ENCODE measurements at places on chromosomes 3 and 15.

- no peak for DNase-seq
These were observed 125.9 kb upstream of the SMAD3 start for GRCh38 chr15:66939451-66940023.

DNA sequence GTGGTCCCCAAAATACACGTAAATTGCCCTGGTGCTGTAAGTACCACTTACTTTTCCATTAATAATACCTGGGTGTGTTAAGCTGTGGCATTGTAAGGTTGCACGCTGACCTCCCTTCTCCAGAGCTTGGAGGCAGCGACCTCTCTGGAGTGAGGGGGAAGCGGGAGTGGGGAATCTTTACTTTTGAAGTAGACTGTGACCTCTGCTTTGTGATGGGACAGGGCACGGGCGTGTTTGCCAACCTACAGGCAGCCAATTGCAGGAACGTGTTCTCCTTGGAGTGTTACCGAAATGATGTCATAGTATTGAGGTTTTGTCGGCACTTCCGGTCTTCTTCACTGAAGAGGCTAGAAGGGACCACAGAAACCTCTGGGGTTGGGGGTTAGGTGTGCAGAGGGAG lies 227.3 kb upstream of the C2CD4B start:
- peak; percentile 15 for DNase-seq

DNA sequence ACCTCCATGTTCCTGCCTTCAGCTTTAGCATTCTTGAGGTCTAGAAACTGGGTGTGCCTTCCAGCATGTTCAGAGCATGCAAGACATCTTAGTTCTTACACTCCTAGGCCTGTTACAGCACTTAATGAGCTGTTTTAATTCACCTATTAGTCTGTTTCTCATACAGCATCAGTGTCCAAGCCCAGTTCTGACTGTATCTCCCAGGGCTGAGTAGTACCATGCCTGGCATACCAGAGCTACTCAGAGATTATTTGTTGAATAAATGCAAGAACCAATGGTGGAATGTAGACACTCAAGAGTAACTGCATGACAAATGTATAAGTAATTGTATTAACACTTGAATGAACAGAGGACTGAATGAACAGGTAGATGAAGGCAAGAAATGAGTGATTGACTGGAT lies 61.8 kb upstream of the SCN5A start:
- no peak for DNase-seq

GRCh38 chr15:99895956-99896311 lies 162.7 kb upstream of the LYSMD4 start:
- DNase-seq = no peak

DNA sequence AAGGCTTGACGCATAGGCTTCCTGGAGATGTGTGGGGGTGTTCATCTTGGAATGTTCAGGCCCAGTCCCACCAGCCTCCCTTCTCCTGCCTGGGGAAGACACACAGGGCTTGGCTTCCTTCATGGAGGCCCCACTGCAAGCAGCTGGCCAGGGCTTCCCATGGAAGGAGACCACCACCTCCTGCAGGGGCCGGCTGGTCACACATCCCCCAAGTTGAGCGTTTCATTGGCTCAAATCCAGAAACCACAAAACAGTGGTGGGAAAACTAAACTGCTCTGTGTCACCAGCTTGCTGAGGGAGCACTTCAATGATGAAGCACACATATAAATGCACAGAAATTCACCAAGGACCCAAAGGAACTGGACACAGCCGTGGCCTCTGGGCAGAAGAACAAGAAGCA lies 8.3 kb downstream of the IQSEC1 start:
- DNase-seq = no peak

DNA sequence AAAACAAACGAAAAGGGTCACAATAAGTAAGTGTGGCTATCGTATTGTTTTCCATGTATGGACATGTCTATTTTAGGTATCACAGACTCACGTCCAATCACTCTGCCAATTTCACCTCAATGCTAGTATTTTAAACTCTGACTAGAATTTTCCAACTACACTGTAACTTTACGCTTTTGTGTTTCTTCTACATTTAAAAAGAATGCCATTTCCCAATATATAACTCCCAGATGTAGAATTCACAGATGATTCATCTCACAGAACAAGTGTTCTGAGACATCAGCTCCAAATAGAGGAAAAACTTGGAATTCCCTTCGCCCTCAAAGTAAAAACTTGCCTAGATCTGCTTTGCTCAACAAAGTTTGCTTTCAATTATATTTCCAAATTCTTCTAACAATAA lies 14.2 kb downstream of the LRIG1 start:
- no peak for DNase-seq

DNA sequence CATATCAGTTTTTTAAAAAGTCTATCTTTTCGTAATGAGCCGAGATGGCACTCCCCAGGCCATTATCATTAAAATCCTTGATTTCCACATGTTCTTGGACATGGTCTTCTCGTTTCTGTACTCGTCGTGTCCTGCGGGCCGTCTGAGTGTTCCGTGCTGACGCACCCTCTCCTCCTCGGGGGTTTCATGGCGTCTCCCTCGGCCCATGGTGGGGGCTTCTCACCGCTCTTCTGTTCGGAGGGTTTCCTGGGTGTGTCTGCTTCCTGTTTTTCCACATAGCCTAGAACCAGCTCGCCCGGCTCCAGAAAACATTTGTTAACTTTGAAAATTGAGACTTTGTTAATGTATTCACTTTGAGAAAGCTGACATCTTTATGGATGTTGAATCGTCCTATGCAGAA lies 92.7 kb downstream of the VGLL4 start:
- no peak for DNase-seq

GRCh38 chr15:96355568-96356187 lies 25.2 kb downstream of the NR2F2 start:
- DNase-seq = no peak

DNA sequence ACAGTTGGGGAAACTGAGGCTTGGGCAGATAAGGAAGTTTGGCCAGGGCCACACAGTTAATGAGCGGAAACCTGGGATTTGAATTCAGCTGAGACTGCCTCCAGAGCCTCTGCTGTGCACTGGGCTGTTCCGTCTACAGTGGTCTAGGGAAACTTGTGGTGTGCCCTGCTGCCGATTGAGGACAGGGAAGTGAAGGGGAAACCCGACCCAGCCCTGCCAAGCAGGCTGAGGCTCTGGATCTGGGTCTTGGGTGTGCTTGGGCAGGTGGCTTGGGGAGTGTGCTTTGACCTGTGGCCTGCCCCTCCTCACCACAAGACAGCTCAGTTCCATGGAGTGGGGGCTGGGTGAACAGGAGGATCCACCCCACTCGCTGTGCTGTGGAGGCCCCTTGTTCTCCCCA lies 17.6 kb downstream of the NISCH start:
- no peak for DNase-seq

DNA sequence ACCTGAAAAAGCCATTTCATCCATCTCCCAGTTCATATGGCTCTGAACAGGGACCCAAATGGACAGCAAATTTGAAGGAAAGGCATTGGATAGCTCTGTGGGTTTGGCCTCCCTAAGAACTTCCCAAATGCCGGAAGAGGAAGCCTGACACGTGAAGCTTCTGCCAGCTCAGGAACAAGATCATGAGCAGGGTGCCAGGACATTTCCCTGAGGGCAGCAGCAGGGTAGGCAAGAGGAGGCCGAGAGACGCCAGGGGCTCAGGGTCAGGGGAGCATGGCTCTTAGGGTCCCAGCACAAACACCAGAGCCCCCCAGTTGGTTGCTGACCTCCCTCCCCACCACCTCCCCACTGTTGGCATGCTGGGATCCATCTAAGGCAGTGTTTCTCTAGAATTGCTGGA lies 187.5 kb downstream of the MEGF11 start:
- DNase-seq = no peak

GRCh38 chr3:28786446-28786845 lies 437.8 kb upstream of the AZI2 start:
- no peak for DNase-seq

- DNase-seq = no peak
These were observed 5.0 kb downstream of the SUCNR1 start for GRCh38 chr3:151878465-151878864.

- no peak for DNase-seq
These were observed 598.4 kb upstream of the ZNF717 start for GRCh38 chr3:76383781-76384180.

DNA sequence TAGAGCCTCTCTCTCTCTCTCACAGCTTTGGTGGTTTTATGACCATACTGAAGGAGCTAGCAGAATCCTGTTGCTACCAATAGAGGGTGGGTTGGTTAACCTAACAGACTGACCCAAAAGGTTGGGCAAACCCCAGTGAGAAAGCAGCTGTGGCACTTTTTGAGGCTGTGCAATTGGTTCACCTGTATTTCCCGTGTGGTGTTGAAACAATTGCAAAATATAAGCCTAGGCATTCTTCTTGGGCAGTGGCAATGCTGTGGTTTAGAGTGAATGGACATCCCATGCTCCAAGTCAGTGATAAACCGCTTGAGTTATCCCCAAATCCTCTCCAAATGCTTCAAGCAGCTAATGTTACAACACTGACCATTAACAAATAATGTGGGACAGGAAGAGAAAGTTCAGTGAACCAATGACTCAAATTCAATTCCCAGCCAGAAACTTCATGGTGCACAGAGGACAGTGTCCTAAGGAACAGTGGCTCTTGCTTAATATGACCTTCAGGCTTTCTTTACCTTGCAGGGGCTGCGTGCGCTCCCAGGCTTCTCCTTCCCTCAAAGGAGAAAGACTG lies 261.9 kb upstream of the ICE2 start:
- no peak for DNase-seq

DNA sequence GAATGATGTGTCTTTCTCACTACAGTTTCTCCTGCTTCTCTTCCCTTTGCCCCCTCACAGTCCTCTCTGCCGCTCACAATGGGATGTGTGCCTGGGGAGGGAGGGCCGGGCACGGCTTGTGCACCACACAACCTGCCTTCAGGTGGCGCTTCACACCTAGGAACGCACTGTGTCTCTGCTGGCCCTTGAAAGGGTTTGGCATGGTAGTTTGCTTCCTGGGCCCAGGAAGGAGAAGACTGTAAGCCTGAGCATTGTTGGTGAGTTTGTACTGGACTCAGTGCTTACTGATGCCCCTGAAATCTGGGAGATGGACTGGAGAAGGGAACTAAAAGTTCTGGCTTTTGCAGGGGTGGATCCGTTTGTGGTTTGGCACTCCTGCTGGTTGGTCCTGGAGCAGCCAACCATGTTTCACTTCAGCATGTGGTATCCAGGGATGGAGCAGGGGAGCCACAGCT lies 9.2 kb downstream of the ALPK3 start:
- DNase-seq = peak; percentile 32

DNA sequence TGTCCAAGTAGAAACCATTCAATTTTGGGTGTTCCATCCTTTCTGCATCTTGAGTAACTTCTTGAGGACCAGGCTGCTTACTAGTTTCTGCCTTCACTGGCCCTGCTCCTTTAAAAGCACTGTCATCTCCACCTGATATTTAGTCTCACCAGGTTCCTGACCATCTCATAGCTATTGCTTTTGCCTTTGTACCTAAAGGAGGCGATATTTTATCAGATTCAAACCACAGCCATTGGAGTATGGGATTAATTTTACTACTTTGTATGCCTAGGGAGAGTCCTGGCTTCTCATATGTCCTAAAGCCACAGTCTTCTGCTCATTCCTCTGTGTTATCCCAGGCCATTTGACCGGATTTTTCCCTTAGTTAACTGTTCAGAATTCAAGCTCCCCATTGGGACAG lies 51.8 kb upstream of the RFX7 start:
- DNase-seq = no peak

DNA sequence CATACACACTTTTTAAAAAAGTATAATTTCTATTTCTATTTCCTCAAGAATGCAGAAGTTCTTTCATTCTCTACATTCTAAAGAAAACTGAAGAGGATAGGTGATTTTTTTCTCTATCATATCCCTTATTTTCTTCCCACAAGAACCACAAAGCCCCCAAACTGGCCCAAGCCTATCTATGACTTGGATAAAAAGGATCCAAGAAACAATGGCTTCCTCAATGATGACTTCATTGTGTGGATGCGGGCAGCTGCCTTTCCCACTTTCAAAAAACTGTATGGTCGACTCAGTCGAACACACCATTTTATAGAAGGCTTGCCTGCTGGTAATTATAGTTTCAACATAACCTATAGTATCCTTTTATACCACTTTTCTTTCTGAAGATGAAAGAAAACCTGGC lies 52.9 kb upstream of the TBC1D23 start:
- DNase-seq = no peak

DNA sequence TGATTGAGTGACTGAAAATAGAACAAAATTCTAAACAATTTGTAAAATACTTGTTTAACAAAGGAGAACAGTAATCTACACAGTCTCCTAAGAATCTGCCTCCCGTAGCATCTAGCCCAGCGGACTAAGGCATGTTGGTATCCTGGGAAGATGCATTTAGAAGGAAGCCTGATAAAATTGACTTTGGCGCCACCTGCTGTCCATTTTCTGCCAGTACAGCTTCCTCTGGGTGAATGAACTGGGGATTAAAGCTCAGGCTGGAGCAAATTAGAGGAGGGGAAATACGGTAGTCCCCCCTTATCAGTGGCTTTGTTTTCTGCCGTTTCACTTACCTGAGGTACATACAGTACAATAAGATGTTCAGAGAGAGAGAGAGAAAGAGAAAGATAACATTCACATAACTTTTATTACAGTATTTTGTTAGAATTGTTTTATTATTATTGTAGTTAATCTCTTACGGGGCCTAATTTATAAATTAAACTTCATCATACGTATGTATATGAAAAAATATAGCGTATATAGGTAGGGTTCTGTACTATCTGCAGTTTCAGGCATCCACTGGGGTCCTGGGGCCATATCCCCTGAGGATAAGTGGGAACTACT lies 191.6 kb downstream of the GAP43 start:
- DNase-seq = peak; percentile 68

GRCh38 chr15:96160269-96160668 lies 170.2 kb upstream of the NR2F2 start:
- no peak for DNase-seq

DNA sequence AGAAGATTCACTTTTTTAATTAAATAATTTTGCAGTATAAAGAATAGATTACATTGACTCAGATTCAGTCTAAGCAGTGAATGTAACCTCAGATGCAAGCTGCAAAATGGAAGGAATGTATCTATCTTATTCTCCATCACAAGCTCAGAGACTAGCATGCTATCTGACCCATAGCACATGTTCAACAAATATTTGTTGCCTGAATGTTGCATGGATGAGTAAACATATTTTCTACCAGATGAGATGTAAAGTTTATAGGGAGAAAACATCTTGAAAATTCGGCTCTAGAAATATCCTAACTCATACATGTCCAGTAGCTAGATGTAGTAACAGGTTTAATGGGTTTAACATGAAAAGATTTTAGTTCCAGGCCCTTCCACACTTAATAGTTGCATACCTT lies 234.2 kb downstream of the MECOM start:
- DNase-seq = no peak

GRCh38 chr15:85825719-85826118 lies 31.0 kb upstream of the KLHL25 start:
- DNase-seq = no peak

DNA sequence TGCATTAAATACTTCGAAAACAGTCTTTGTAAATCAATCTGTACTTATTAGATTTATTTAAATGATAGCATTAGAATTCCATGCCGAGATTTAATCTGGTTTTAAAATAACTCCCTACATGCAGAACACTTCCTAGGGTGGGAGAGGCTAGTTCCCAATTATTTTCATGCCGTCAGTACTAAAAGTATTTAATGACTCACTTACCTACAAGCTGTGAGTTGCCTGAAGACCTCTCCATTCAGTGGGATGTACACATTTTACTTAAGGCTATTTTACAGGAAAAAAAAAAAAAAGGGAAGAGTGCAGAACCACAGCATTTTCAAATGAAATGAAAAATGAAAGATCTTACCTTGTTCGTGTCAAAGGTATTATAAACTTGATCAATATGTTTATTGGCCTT lies 469 bp downstream of the GUCA1C start:
- no peak for DNase-seq

GRCh38 chr15:41417418-41418195 lies 712 bp downstream of the RTF1 start:
- peak; percentile 62 for DNase-seq

- DNase-seq = peak; percentile 74
These were observed 62.7 kb upstream of the ZNF148 start for GRCh38 chr3:125437631-125438435.
